ENCODE measurements at places on chromosomes 5 and 9.

- DNase-seq = no peak
These were observed 7.1 kb upstream of the TMEM215 start for GRCh38 chr9:32776201-32776600.

GRCh38 chr9:31573561-31573960, 810.9 kb upstream of the ACO1 start:
- no peak for DNase-seq

- DNase-seq = no peak
These were observed 26.9 kb downstream of the RASEF start for GRCh38 chr9:83036043-83036442.

DNA sequence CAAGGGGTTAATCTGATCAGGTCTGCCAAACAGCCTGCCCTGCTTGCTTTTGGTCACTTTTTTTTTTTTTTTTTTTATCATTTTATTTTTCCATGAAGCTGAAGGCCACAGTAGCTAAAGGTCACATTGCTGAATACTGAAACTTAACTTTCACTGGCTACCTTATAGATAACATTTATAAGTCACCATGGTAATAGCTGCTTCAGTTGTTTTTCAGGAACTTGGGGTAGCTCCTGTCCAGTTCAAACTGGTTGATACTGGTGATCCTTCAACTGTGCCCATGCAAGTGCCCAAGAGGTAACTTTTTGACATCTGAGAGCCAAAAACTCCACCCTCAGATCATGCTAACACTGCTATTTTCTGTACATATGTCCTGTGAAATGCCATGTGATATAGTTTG, 68.3 kb upstream of the RGS7BP start:
- no peak for DNase-seq

All from type B pancreatic cell (in vitro differentiated cells).